ENCODE measurements at places on chromosomes 2 and 18.

DNA sequence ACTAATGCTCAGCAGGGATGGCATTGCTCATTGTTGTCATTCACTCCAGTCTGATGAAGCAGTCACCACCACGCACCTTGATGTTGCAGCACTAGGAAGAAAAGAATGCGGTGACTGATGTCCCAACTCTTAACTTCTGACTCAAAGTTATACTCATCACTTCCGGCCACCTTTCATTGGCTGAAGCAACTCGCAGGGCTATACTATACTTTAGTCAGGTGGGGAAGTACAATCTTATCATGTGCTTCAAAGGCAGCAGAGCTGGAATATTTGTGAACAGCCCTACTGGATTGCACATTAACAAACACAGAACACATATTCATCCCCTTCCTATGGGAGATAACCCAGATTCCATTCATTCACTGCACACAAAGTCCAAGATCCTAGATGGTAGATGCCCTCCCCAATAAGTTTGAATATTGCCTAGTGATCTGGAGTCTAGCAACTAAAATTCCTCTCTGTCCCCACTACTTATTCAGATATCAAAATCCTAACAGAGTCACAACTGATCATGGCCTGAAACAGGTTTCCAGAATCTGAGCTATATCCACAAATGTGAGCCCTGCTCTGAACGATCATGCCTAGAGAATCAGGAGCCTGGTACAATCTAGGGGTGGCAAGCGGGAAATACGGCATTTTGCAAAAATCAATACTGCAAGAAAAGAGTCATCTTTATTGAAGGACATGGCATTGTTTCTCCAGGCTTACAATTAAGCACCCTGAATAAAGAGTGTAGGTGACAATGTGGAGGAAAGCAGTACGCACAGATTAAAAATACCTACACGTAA, 3.4 kb upstream of the SPATS2L start:
- no peak for DNase-seq

- no peak for DNase-seq
Measured at GRCh38 chr2:3212984-3213383, 164.6 kb downstream of the EIPR1 start.

DNA sequence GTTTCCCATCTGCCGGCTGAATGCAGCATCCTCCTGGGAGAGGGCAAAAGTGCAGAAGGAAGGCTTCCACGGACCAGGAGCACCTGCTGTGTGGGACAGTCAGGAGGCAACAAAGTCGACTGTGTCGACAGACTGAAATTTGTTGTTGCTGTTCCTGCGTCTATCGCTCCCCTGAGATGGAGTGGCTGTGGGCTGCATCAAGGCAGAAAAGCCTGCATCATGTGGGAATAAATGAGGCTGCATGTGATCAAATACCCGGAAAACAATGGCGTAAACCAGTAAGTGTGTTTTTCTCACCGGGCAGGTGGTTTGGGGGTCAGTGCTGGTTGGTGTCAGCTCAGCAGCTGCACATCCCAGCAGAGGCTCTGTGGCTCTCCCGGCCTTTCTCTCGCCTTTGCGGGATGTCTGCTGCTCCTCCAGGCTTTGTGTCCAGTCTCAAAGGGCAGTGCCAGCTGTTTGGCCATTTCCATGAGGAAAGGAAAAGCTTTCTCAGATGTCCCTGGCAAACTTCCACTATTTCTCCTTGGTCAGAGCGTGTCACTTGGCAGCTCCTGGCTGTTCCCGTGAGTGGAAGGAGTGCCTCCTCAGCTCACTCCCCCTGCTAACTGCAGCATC, 262.4 kb downstream of the NDUFA10 start:
- no peak for DNase-seq

GRCh38 chr2:188978291-188979081, 4.3 kb downstream of the COL3A1 start:
- no peak for DNase-seq

- no peak for DNase-seq
Measured at GRCh38 chr18:54296062-54296461, 26.7 kb downstream of the POLI start.

DNA sequence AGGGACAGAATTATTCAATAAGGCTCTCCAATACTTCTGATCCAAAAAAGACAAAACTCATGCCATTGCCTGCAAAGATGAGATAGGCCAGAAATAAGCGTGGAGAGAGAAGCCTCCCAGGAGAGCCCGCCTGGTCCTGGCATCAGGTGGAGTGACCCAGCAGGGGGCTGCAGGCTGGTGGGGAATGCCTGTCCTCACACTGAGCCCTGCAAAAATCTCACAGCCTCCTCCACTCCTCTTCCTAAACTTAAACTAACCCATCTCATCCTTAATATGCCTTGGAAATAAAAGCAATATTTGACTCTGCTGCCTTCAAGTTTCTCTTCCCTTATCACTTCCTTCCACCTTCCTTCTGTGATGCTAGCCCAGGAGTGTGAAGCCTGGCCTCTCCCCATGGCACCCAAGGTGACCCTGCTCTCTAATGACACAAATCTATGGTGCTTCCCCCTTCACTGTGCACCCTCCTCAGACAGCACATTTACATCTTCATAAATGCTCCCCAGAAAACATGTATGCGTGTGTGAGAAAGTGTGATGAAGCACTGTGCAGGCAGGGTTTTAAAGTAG, 218.4 kb downstream of the ANAPC1 start:
- no peak for DNase-seq

DNA sequence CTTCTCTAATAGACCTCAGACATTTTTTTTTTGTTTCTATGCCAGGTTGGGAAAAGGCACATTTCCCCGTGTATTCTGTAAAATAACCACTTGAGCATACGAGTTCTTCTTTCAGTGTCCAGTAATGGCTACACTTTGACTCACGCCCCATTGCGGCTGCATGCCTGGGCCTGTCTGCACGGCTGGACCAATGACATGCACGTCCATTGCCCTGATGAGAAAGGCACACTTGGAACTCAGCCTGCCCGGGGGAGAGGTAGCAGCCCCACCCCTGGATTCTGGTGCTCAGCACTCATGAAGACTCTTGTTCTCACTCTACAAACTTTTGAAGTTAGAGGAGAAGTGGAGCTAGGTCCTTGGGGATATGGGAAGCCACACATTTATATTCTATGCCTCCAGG, 5.8 kb downstream of the PCARE start:
- DNase-seq: no peak

DNA sequence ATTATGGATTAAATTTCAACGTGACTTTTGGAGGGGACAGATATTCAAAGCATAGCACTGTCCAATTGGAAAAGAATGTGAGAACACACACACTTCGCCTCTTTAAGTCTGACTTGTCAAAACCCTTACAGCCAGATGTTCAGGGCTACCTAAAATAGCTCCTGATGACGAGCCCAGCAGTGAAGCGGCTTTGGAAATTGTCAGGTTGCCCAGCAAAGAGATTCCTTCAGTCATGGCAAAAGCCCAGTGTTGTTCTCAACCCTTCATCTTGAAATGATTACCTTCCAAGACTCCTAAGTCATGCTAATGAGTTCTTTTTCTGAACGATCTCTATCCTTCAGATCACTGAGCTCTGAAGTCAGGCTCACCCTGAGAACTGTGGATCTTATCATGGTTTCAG, 436.6 kb downstream of the LRATD1 start:
- DNase-seq: no peak

- DNase-seq: no peak
Measured at GRCh38 chr2:102139851-102140250, 2.7 kb upstream of the IL1R1 start.

DNA sequence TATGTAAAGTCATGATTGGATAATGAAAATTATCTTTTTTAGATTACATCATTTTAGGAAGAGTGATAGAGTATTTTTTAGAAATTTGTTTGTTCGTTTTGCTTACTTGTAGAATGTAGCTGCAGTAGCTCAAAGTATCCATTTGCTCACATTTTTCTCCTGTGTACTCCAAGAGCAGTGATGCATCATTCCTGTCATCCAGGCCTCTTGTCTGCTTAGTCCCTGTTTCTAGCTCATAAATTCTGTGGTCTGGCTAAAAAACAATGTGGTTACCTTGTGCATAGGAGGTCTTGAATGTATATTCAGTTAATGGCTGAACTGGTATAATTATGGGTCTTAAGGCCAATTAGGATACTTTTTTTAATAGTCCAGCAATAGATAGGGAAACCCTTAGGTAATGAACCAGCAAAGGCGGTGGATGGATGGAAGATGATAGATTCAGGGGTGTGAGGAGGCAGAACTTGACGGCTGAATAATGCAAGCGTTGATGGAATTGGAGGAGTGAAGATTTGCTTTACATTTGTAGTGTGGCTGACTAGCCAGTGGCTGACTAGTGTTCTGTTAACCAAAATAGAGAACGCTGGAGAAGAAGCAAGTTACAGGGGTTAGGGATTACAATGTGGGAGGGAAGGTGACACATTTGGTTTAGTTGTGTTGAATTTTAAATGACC, 145.0 kb downstream of the ZNF407 start:
- DNase-seq: no peak

GRCh38 chr2:104844807-104845551, 8.9 kb upstream of the POU3F3 start:
- no peak for DNase-seq

- DNase-seq: no peak
Measured at GRCh38 chr2:179910735-179911113, 49.3 kb upstream of the ZNF385B start.

GRCh38 chr2:161870401-161870930, 203.5 kb downstream of the DPP4 start:
- peak; percentile 18 for DNase-seq

- DNase-seq: no peak
Measured at GRCh38 chr2:240369801-240370585, 65.5 kb upstream of the GPC1 start.

- DNase-seq: no peak
Measured at GRCh38 chr18:2998644-2999043, 14.3 kb downstream of the LPIN2 start.

GRCh38 chr2:15177103-15177502, 384.0 kb downstream of the NBAS start:
- no peak for DNase-seq

DNA sequence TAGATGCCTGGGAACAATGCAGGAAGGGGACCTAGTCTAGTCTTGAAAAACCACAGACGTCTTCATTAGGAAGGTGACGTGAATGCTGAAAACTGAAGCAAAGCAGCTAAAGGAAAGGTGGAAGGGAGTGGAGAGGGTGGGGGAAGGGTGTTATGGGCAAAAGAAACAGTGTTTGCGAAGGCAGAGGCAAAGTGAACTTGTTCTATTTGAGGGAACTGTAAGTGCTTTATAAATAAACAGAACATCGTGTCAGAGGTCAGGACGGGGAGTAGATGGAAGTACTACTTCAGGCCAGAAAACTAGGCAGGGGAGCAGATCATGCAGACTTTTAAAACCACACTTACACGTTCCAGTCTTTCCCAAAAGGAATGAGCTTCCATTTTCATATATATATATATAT, 57.8 kb downstream of the FASTKD2 start:
- DNase-seq: no peak

GRCh38 chr18:79315596-79315995, 80.1 kb upstream of the NFATC1 start:
- DNase-seq: no peak

DNA sequence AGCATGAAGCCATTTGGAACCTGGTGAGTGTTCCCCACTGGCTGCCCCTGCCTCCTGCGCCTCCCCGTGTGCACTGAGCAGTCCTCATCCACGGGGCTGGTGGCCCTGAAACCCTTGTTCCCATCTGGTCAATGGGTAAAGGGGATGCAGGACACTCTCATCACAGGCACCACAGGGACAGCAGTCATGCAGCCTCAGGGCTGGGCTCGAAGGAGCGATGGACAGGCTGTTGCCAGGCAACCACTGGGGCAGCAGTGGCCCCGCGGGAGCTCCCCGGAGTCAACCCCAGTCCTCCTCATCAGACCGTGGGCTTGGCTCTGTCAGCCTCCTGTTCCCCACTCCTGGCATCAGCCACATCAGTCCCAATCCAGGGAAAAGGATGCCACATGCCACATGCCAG, 509.5 kb downstream of the EIPR1 start:
- DNase-seq: no peak

GRCh38 chr2:239966853-239967552, 58.1 kb downstream of the NDUFA10 start:
- DNase-seq: no peak

DNA sequence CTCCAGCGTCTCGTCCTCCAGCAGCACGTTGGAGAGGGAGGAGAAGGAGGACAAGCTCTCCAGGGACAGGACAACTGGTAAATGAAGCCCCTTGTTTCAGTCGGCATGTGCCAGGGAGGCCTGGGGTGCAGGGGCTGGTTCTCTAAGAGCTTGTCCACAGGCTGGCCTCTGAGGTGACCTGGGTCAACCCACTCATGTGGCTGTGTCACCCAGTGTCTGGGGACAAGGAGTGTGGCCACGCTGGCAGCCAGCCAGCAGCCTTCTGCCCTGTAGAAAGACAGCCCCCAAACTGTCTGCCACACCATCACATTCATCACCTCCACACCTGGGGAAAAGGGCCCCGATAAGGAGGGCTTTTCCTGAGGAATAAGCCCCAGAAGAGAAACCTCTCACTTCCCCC, 119.5 kb downstream of the TPGS2 start:
- no peak for DNase-seq

DNA sequence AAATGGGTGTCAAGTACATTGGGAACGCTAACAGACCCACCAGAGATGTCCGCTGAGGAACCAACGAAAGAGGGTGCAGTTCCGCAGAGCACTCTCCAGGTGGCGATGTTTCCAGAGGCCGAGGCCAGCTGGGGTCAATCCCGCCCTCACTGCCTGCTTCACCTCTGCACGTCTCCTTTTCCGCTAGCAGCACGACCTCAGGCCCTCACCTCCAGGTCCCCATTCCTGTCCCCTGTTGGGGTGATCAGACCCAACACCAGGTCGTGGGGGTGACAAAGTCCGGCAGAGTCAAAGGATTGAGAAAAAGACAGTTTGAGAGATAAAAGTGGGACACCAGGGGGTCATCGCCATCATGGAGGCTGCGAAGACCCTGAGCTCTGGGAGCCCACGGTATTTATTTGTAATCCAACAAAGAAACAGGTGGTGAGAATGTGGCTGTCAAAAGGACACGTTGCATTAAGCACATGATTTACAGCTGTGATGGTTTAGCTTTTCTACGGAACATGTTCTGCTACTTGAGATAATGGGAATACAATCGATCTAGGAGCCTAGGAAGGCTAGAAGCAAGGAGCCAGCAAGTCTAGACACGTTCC, 27.3 kb downstream of the ZAP70 start:
- no peak for DNase-seq

DNA sequence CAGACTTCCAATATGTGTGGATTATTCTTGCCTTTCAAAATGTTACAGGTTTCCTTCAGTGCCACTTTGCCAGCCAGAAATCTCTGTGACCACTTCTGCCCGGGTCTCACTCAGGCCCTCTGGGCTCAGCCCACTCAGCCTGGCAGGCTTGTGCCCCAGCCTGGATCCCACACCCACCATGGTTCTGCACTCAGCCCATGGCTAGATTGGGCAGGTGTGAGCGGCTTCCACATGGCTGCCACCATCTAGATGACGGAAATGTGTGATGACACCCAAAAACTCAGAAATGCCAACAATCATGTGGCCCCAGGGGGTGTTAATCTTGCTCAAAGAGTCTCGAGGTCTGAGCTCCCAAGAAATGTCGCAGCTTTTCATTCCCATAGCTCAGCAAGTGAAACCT, 1097.5 kb upstream of the SLC39A10 start:
- no peak for DNase-seq
